NCI-H2029 (cell line): ENCODE measurements at places on chromosomes 4 and X.

- DNase-seq = no peak
These were observed 81.4 kb downstream of the SH3RF1 start for GRCh38 chr4:169189372-169189771.

DNA sequence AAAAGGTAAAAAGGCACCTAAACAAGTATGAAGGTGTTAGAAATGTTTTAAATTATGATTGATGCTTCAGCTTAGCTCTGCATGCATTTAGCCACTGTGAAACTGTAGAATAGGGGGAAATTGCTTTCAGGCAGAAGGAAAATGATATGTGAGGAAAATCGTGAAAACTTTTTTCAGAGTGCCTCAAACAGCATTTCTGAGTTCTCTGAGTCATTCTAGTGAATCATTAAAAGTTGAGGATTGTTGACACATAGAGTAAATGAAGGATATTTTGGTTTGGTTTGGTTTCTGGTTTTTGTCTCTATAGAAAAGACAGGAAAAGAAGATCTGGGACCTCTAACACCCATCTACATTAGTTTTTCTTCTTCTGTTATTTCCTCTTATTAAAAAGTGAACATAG lies 332.5 kb upstream of the TRAM1L1 start:
- no peak for DNase-seq

DNA sequence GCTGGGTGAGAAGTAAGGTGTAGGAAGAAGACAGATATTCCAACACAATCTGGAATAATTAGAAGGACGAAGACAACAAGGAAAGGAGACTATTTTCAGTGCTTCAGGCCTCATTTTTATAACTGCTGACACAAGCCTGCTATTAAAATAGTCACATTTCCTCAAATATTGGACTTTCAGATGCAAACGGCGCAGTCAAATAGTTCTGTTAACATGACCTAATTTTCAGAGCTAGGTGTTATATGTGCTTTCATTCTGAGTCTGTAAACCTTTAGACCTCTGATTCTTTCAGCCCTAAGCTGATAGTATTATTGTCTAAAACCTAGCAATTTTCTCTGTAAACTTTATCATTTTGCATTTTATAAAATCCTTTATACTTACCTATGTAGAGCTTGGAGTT lies 261.5 kb downstream of the IL1RAPL1 start:
- no peak for DNase-seq

DNA sequence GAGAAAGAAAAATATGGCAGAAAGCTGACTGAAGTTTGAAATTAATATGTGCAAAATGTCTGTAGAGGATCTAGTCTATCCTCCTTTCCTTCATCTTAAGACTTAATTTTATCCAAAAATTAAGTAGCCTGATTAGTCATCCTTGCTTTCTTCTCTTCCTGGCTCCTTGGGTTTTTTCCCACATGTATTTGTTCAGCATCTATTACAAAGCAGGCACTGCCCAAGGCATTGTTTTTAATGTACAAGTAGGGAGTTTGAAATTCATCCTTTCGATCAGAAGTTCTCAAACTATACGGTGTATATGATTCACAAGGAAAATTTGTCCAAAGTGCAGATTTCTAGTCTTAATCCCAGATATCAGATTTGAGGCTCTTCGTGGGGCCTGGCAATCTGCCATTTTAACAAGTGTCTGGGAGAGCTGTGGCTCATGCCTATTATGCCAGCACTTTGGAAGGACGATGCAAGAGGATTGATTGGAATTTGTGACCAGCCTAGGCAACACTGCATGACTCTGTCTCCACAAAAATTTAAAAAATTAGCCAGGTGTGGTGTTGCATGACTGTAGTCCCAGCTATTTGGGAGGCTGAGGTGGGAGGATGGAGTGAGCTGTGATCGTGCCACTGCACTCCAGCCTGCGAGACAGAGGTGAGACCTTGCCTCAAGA lies 19.4 kb upstream of the YTHDC1 start:
- DNase-seq = no peak

- no peak for DNase-seq
These were observed 6.1 kb downstream of the TACC3 start for GRCh38 chr4:1727117-1728031.
